ENCODE measurements at places on chromosomes 11 and 22.

DNA sequence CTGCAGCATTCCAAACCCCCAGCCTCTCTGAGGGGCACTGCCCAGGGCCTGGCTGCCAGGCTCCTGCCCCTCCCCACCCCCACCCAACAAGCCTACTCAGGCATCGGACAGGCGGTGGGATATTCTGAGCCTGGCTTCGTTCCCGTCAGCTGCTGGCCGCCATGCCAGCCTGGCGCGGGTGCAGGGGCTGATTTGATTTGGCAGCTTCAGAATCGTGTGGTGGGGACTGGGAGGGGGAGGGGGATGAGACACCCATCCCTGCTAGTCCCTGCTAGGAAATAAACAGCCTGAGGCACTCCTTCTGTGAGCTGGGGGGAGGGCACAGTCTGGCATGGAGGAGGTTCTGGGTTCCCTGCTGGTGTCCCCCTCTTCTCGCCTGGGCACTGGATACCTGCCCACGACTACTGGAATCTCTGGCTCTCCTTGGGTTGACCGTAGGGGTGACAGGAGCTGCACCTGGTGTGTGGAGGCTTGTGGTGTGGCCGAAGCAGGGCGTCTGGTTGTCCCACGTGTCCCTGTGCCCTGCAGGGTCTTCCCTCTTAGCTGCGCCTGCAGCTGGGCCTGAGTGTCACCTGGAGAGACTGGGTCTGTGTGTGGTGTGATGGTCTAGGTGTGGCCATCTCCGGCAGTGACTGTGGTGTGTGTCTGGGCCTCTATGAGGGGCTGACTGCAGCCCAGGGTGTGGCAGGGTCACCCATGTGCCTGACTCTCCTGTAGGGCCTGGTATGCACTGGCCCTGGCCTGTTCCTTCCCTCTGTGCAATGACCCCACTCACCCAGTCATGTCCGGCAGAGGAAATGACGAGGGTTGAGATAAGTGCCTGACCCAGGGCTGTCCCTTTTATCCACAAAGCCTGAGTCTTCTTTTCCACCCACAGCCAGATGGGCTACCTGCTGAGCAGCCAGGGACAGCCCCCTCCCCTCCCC lies 42.2 kb downstream of the PDE2A start:
- no peak for DNase-seq

GRCh38 chr11:30172883-30173311 lies 57.9 kb upstream of the FSHB start:
- DNase-seq, result no peak

- DNase-seq, result no peak
Measured at GRCh38 chr11:94771951-94772350, 3.8 kb downstream of the AMOTL1 start.

- DNase-seq, result no peak
Measured at GRCh38 chr11:92460213-92460612, 235.6 kb downstream of the FAT3 start.

DNA sequence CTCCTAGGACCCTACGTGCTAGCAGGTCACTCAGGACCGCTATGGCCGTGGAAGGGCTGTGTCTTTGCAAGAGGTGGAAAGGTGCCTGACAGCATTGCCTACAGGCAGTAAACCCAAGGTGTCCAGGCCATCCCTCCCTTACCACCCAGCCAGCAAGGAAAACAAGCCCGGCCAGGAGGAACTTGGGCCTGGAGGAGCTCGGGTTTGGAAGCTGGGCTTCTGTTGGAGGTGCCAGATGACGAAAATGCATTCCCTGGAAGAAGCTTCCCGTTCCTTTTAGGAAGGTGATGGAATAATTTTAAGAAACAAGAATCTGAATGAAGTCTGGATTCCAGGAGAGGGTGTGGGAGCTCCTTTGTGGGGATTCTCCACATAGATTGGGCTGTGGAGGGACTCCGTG lies 23.6 kb downstream of the FBLN1 start:
- no peak for DNase-seq

GRCh38 chr11:68289456-68289855 lies 17.7 kb upstream of the C11orf24 start:
- DNase-seq, result no peak

DNA sequence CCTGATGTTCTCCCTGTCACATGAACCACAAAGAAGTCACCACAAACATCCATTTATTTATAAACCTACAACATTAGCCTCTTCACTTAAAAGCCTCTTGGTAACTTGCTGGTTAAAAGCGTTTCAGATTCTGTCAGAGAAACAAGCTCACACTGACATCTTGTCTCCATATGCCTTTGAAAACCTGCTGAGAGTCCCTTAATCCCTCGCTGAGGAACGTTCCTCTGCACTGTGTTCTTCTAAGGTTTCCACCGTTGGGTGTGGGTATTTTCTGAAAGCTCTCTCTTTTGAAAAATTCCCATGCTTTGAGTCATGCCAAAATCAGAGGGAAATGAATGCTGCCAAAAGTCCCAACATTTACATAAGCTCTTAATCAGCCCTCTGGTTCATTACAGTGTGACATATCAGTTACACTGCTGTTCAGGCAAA lies 149.8 kb downstream of the CCDC34 start:
- DNase-seq, result no peak
